WTC11 (cell line): ENCODE measurements at places on chromosomes 11 and 22.

GRCh38 chr22:21635771-21636510 lies 3.4 kb downstream of the CCDC116 start:
- no peak for DNase-seq

DNA sequence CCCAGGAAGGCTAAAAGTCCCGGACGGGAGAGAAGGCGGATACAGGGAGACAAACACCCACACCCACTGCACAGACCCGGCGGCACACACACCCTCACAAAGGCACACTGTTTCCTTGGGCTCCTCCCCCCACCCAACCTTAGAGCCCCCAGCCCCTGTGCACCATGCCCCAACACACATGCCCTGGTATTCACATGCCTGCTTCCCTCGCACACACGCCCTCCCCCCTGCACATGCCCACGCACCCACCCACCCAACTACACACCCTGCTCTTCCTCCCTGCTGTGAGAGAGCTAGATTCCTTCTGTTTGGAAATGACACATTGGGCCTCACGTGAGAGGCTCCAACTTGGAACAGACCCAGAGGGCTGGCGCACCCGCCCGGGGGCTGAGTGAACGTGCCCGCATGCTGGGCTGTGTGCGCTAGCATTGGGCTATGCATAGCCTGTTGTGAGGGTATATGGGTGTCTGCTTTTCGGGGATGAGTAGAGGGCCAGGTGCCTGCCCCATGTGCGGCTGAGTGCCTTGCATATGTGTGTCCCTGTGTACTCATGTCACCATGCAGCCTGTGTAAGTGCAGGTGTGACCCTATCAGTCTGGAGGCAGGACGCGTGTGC lies 518 bp upstream of the CHRM1 start:
- DNase-seq: no peak

DNA sequence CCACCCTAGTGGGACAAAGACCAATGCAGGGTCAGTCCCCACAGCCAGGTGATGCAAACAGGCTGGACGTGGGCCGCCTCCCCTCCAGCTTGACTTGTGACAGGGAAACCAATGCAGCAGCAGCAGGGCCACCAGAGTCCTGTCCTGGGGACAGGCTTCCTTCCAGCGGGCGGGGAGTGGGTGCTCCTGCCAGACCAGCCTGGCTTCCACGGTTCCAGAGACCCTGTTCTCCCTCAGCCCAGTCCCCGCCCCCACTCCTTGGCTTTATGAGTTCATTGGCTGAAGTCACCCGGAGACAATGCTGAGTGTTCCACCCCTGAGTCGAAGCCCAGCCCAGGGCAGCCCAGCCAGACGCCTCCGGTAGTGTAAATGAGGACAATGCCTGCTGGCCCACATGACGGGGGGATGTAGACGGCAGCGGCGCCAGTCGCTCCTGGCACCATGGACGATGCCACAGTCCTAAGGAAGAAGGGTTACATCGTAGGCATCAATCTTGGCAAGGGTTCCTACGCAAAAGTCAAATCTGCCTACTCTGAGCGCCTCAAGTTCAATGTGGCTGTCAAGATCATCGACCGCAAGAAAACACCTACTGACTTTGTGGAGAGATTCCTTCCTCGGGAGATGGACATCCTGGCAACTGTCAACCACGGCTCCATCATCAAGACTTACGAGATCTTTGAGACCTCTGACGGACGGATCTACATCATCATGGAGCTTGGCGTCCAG lies at the start of gene TSSK2:
Gene TSSK2 (plus strand): TSS at position 350 of the 726 bp plus-strand sequence. CDS start 92 bp downstream, at position 442.
- peak; percentile 37 for DNase-seq

DNA sequence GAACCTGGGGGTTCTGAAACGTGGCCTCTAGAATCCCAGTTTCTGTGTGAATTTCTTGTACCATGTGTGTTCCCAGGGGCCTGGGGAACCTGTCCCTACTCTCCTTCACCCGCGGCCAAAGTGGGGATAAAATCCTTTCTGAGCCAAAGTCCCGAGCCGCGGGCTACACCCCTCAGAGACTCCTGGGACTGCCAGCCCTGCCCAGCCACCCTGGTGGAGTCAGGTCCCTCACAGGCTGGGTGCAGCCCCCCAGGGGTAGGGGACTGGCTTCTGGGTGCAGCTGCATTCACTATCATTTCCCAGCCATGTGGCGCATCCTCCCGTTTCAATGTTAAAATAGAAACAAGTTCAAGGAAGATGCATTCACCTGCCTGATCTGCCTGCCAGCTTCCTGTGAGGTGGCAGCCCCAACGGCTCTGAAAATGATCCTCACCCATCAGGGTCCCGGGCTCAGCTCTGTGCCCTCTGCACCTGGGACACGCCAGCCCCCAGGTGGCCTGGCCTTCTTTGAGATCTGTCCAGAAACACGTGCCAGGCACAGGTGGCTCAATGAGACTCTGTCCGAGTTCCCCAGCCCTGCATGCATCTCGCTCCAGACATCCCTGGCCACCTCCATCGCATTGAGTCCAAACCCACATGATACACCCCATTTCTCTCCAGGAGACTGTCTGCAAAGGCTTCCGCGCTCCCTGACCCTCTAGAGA lies 338.8 kb downstream of the CTTN start:
- peak; percentile 5 for DNase-seq

GRCh38 chr11:76701294-76702040 lies 30.9 kb upstream of the LRRC32 start:
- no peak for DNase-seq

DNA sequence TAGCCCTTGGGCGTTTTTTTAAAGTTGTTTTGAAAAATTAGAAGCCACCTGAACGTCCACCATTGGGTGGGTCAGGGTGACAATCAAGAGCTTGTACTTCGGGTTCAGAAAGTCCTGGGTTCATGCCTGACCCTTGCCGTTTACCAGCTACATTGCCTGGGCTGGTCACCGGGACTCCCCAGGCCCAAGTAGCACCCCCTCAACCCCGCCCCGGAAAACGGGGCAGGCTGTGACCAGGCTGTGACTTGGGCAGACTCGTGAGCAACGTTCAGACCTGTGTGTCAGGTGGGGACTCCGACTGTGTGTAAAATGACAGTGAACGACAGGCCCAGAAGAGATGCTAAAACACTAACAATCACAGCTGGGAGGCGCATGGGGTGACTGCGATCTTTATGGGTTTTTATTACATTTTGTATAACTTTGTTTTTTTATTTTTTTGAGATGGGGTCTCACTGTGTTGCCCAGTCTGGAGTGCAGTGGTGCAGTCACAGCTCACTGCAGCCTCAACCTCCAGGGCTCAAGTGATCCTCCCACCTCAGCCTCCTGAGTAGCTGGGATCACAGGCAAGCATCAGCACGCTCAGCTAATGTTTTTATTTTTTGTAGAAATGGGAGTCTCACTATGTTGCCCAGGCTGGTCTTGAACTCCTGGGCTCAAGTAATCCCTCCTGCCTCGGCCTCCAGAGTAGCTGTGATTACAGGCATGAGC lies 56.8 kb downstream of the TRMU start:
- DNase-seq: no peak

DNA sequence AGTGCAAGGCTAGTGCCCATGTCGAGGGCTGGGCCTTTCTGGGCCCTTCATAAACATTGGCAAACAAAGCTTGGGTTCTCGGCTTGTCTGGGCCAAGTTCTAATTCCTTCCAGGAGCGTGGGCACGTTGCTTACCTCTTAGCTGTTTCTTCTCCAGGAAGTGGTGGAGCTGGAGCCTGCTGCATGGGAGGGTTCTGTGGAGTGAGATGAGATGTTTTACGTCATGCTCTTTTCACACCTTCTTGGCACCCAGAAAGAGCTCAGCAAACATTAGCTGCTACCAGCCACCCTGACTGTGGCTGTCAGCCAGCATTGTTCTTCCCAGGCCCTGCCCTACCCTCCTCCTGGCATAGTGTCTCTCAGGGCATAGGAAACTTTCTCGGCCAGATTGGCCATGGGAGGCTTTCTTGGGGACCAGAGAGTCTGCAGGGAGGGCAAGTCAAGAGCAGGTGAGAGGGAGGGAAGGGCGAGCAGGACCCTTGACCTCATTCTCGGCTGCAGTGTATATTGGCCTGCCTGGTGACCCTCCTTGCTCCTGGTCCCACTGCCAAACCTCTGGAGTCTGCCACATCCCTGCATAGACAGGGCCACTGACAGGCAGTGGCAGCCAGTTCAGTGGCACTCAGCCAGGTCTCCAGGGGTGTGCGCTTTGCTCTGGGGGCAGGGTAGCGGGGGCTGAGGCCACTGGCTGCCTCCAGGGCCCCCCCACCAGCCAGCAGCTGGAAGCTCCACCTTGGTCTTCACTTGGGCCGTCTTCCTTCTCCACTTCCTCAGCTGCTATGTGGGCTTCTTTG lies 98.8 kb downstream of the BCR start:
- no peak for DNase-seq

- DNase-seq: no peak
These were observed 79.3 kb downstream of the SGSM3 start for GRCh38 chr22:40449676-40450035.

DNA sequence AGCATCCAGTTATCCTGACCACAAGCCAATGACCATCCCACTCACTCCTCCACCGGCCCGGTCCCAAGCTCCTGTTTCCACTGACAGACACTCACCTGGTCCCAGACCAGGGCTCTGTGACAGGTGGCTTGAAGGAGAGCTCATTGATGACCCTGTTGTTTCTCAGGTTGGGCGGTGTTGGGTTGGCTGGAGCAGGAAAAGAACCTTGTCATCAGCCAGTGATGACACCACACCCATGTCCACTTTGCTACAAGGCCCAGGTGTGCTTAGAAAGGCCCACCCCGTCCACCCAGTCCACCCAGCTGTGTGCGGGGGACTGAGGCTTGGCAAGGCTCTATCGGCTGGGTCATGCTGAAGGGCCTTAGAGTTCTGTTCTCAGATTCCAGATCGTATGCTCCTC lies 42.9 kb downstream of the GAB4 start:
- DNase-seq: no peak

GRCh38 chr22:49929994-49930575 lies 11.7 kb downstream of the CRELD2 start:
- no peak for DNase-seq

- no peak for DNase-seq
These were observed 19.3 kb upstream of the ARAP1 start for GRCh38 chr11:72771507-72771906.

DNA sequence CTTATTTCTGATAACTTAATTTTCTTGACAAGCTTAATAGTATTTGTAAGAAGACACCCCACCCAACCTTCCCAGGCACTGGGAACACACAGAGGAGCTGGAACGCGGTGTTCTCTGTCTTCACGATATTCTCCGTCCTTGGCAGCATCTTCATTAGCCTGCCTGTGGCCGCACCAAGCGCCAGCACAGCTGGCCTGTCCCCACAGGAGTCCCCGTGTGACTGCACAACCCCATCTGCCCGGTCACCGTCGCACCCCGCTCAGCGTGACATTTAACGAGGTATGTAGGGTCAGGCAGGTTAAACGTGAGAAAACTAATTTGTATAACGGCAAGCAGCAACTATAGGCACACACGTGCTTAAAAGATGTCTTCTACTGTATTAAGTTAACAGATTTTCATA lies 293.3 kb downstream of the BRD1 start:
- peak; percentile 11 for DNase-seq

GRCh38 chr11:12413141-12414052 lies 36.0 kb downstream of the PARVA start:
- DNase-seq: no peak

GRCh38 chr11:111730871-111731591 lies 35.2 kb downstream of the PPP2R1B start:
- DNase-seq: no peak

GRCh38 chr22:48373626-48374173 lies 1454.0 kb downstream of the BRD1 start:
- DNase-seq: no peak

GRCh38 chr11:3840870-3841425 lies at the start of gene RHOG:
RHOG (minus strand) TSS chr11:3840959; CDS start chr11:3828138, 12,821 bp downstream.
- DNase-seq: peak; percentile 73

DNA sequence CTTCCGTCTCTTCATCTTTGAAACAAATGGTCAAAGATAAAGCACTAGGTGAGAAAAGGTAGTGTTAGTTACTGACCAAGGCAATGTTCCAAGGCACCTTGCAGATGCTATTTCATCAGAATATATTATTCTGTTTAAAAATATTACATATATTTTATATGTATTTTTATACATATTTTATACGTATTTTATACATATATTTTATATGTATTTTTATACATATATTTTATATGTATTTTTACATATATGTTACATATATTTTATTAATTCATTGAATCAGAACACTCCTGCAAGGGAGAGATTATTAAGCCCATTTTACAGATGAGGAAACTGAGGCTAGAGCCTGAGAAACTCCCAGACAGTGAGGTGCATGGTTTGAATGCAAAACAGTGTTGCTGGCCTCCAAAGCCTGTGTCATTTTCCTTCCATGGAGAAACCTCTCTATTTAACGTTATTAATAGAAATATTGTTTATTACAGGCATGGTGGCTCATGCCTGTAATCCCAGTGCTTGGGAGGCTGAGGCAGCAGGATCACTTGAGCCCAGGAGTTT lies 120.6 kb upstream of the CD82 start:
- DNase-seq: no peak

DNA sequence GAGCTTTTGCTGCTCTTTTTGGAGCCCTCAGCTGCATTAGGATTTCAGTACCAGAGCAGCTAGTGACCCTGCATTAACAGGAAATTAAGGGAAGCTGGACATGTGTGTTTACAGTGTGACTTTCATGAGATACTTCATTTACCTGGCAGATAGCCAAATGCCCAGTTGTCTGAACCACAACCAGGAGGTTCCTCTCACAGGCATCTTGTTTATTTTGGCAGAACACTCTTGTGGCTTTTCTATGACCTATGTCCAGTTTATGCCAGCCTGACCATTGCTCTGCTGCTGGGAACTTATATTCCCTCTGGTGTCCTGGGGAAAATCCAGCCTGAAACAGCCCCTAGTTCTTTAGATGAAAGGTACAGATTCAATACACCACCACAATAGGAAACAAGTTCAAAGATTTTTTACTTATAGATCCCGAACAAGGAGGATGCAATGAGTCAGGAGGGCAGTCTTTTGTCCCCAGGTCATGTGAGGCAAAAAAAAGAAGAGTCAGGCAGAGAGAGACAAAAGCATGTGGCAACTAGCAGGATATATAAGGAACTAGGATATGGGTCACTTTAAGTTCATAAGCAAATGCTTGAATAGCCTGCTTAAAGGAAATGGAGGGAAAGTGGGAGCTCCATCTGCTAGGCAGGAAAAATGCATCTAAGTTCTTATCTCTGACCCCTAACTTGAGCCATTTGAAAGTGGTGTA lies 379.3 kb downstream of the INSC start:
- DNase-seq: no peak

DNA sequence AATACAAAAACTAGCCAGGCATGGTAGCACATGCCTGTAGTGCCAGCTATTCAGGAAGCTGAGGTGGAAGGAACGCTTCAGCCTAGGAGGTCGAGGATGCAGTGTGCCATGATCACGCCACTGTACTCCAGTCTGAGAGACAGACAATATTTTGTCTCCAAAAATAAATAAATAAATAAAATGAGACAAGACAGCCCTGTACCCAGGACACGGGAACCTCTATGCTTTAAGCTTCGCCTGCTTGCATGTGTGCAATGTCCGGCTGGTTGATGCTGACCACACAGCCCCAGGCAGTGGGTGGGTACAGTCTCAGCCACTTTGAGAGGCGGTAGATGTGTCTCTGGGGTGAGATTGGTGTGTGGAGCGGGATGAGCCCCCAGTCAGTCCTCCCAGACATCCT lies 52.0 kb upstream of the MPEG1 start:
- DNase-seq: no peak

GRCh38 chr11:118047749-118048148 lies 29.1 kb upstream of the TMPRSS4 start:
- DNase-seq: no peak

- DNase-seq: no peak
These were observed 69.3 kb downstream of the KCNC1 start for GRCh38 chr11:17803754-17804334.
